Germinal center (tissue), 1 donor: ENCODE measurements at places on chromosomes 7 and 10.

GRCh38 chr7:136142583-136142982, 165.4 kb upstream of the MTPN start:
- no peak for DNase-seq

DNA sequence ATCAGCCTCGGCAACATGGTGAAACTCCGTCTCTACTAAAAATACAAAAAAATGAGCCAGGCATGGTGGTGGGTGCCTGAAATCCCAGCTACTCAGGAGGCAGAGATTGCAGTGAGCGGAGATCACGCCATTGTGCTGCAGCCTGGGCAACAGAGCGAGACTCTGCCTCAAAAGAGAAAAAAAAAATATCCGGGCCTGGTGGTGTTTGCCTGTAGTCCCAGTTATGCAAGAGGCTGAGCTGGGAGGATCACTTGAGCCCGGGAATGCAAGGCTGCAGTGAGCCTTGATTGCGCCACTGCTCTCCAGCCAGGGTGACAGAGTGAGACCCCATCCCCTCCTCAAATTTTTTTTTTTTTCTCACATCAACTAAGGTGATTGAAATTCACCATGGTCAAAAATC, 42.8 kb downstream of the CDC123 start:
- no peak for DNase-seq

DNA sequence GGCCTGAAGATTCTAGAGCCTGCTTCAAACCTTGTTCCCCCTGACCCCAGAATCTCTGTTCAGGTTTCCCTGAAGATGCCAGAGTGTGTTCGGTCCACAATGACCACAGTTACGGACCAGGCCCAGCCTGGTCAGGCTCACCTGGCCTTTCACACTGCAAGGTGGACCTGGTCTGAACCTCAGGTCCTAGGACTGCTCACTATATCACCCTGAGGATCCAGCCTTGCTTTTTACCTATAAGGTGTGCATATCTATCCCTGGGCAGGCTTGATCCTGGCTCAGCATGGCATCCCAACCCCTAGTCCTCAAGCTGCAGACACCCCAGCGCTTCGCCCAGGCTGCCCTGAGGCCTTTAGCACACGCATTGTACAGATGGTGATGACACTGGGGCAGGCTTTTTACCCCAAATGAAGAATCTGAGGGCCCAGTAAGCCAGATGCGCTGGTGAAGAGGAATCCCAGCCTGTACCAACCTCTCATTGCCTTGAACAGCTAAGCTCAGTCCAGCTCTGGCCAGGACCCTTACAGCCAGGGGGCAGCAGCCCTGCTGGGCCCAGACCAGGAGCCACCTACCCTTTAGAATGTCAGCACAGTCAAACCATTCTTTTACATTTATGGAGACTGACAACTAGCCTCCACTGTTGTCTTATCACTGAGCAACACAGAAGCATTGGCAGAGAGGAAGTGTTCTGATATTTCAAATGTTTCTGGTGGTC, 28.0 kb downstream of the MAT1A start:
- DNase-seq: no peak

GRCh38 chr7:23373151-23374004, 74.2 kb downstream of the MALSU1 start:
- peak; percentile 77 for DNase-seq
